ENCODE measurements at places on chromosomes 7 and 10.
A peak's percentile ranks its signal among the peaks of the same experiment; 100 is the strongest.

- DNase-seq = no peak
Observed at GRCh38 chr7:43198599-43199090, 86.2 kb downstream of the HECW1 start.

GRCh38 chr10:96588616-96589419 is 2.0 kb upstream of the TM9SF3 start:
- DNase-seq = no peak

- DNase-seq = peak; percentile 63
Observed at GRCh38 chr7:118080947-118081346, 103.0 kb upstream of the LSM8 start.

GRCh38 chr10:125159932-125160855 is at the start of gene CTBP2:
TSS of gene CTBP2 (minus strand) at chr10:125160563.
- peak; percentile 81 for DNase-seq

GRCh38 chr10:115171392-115171960 is 78.3 kb downstream of the ATRNL1 start:
- no peak for DNase-seq

DNA sequence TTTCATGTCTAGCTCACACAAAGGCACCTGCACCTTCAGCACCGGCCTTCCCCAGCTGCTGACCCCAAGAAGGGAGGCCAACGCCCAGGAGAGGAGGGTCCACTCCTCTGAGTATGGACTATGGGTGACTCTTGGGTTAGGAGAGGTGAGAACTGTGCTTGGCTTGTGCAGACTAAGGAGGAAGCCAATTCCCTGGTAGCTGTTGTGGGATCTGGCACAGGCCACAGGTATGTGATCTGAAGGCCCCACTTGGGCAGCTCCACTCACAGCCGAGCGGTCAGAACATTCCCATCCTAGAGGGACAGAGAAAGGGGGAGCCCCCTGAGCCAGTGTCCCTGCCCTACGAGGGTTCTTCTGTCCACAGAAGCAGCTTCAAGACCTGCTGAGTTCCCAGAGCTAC is 52.8 kb upstream of the FIGNL1 start:
- no peak for DNase-seq

DNA sequence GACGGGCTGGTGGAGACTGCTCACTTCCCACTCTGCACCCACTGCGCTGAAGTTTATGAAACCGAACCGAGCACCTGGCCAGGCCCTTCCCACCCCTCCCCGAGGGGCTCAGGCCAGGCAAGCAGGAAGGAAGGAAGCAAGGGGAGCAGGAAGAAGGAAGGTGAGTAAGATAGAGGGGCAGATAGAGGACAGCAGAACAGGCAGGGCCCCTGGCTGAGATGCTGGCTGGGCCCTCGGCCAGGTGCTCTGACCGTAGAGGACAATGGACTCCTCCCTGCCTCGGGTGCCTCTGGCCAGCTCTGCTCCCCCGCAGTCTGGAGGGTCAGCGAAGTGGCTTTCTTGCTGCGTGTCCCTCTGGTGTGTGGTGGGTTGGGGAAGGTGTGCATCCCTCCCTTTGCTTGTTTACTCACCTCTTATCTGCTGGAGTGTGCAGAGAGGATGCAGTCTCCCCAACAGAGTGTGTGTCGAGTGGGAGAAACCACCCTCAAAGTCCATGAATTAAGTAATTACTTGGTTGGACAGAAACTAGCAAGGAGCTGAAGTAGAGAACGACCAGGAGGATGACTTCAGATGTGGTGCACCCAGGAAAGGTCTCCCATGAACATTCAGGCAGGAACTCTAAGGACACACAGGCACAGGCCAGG is 82.8 kb upstream of the PPP2R2D start:
- no peak for DNase-seq

DNA sequence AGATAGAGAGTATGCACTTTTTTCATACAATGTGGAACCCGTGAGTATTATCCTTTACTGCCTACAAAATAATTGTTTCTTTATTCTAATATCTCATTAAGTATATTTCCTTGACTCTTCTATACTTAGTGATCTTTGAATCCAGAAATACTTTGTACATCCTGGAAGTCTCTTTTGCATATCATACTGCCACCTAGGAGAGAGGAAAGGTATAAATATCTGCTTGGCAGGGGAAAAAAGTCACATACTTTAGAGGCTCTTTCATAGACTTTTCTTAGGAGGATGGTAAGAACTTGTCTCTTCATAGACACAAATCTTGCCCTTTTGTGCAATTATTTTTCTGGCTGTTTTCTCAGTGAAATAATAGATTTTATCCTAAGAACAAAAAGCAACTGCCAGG is 436.0 kb downstream of the PAXIP1 start:
- no peak for DNase-seq

DNA sequence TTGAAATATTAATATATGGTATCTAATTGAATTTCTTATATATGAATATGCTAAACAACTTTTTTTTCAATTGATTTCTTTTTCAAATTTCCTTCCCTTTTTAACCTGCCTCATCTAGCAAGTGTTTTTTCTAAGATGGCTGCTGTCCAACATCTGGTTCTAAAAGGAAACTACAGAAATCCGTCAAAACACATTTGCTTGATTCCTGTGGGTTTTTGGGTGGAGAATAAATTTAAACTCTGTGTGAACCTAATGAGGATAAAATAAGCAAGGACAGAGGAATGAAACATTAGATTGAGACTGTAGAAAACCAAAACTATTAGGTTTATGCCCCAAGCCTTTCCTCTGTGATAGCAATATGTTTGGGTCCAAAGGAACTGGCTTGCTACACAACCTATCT is 75.5 kb upstream of the STARD3NL start:
- DNase-seq = no peak

DNA sequence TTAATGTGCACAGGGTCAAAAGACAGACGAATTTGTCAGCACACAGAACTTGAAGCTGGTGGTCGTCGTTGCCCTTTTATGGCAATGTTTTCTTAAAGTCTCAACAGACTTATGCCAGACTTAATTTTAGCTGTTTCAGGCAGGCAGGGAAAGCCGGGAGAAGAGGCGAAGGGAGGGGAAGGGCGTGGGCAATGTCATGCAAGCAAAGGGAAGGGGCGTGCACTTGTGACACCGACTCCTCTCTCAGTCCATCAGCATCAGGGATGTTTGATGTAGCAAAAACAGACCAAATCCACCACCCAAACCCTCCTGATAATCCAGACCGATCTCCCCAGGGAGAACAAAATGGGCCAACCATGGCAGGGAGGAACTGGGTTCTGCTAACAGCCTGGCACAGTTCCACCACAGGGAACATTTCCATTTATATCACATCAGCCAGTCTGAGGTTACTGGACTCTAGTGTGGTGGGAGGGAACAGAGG is 118.1 kb upstream of the RHEB start:
- DNase-seq = no peak

DNA sequence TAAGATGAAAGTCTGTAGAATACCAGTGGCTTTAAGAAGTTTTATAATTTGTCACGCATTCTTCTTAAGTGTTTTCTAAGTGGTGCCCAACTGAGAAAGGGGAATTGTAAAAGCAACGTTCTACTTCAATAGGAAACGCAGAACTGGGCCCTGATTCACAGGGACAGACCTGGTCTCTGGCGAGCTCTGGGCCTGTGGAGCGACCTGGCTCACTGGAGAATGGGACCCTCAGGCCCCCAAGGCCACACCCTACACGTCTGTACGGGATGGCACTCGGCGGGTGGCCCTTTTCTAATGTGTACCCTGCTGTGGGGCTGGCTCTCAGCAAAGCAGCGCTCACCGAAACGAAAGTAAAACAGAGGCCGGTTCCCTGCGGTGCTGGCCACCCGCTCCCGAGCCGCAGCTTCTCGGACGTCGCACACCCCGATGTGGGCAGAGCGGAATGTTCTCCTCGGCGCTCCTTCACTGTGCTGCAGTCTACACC is 205.0 kb downstream of the DIP2C start:
- DNase-seq = peak; percentile 45

GRCh38 chr10:121961456-121961855 is 13.6 kb downstream of the NSMCE4A start:
- DNase-seq = no peak

- DNase-seq = no peak
Observed at GRCh38 chr7:14892961-14893360, 9.6 kb downstream of the DGKB start.

- DNase-seq = no peak
Observed at GRCh38 chr7:79282882-79283602, 170.4 kb downstream of the MAGI2 start.

- DNase-seq = no peak
Observed at GRCh38 chr10:3902054-3902808, 117.2 kb upstream of the KLF6 start.

DNA sequence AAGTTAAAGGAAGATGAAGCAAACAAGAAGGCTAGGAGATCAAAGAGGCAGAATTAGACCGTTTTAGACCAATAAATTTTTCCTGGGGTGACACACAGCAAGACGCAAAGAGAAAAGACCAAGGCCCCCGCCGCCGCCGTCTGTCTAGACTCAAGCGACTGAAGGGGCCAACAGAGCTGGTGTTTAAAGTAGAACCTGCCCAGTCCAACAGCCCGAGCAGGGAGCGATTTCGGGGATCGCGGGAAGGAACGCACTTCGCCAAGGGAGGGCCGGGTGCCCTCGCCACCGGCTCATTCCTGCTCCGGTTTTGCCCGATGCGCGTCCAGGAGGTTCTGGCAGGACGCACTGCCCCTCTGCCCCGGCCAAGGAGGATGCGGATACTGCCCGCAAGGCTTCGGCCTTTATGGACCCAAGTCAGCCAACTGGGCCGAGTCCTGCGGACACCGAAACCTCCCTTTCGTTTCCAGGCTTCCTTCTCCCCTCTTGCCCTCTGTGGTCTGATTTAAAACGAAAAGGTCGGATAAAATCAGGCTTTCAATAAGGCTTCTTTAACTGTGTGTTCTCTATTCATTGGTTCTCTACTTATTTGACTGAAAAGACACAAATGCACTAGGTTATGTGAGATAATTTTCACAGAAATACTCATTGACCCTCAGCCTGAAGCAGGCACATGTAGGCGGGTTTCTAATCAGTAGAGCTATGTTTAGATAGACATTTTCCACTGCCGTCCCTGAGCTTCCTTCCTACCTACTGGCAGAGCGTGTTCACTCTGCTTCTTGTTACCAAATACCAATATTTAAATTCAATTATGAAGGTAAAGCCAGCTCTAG is 2.2 kb upstream of the HOXA7 start:
- DNase-seq = peak; percentile 48

GRCh38 chr10:12750526-12751201 is 250.8 kb downstream of the CCDC3 start:
- no peak for DNase-seq

DNA sequence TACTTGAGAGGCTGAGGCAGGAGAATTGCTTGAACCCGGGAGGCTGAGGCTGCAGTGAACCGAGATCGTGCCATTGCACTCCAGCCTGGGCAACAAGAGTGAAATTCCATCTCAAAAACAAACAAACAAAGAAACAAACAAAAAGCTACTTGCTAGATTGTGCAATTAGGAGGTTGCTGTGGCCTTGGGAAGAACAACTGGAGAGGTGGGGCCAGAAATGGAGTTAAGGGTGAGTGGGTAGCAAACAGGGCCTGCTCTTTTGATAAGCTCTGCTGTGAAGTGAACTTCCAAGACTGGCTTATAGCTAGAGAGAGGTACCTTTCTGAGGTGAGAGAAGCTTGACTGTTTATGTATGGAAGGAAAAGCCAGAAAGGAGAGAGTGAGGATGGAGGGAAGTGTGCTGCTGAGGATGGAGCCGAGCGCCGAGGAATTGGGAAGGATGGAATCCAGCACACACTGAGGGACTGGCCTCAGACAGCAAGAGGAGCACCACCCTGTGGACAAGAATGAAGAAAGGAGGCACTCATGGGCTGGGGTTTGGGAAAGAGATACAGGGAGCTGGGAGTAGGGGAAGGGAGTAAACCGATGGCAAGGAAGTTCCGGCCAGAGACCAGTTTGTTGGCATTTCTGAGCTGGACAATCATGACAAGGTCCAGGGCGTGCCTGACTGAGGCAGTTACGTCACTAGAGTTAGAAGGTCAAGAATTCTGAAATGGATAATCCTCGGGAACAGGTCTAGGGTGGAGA is 7.0 kb upstream of the RPEL1 start:
- peak; percentile 89 for DNase-seq

DNA sequence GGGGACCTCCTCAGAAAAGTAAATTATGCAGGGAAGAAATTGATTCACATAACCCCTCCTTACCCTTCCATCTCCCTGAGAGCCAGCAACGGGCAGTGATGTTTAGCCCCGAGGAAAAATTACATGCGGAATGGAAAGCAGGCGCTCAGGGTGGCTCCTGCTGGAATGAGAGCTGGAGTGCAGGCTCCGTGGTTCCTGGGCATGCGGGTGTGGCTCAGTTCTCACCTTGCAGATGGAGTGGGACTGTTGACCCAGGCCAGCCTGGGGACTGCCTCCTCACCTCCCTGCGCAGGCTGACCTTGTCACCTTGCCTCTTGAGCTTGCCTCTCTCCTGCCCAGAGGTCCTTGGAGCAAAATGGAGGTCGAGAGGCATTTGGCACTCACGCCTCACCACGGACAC is 83.3 kb upstream of the PPIF start:
- peak; percentile 67 for DNase-seq

GRCh38 chr7:30910411-30911073 is 1.1 kb upstream of the AQP1 start:
- DNase-seq = no peak

- no peak for DNase-seq
Observed at GRCh38 chr10:11842411-11842810, 19.3 kb downstream of the PROSER2 start.

GRCh38 chr7:141693082-141693481 is 8.9 kb downstream of the DENND11 start:
- no peak for DNase-seq

DNA sequence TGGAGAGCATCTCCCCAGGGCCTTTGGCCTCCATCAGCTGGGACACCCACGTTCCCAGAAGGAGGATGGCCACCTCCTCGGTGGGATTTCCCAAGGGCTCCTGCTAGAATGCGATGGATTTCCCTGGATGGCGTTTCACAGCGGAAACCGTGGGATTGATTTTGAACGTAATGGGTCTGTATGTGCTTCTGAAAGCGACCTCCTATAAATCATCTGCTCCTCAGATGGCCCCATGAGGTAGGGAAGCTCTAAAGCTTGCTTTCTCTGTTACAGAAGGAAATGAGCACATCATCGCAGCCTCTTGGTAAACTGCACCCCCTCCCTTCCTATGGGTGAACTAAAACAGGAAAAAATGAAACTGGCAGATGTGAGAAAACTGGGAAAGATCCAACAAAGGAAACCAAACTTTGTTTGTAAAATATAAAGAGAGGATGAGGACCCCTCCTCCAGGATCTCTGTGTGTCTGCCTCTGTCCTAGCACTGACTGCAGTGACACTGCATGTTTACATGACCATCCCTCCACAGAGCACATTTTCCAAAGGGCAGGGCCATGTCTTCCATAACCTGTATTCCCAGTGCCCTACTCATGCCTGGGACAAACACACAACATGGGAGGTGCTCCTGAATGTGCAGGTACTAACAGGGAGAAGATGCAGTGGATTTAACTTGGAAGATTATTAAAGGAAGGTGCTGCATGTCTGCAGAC is 57.6 kb downstream of the LYZL1 start:
- no peak for DNase-seq

DNA sequence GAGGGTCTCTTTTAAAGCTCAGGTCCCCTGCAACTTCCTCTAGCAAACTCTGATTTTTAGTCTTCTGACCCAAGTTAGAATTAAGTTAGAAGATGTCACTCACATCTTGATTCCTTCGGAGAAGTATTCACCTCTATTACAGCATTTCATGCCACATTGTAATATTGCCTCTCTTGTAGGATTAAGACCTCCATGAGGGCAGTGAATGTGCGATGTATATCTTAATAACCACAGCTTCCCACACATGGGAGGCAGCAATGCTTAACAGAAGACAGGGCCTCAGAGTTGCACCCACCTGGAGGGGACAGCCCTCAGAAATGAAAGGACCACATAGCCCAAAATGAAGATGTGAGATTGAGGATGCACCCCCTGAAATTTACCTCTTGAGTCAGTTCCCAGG is 270.3 kb downstream of the HTR7 start:
- no peak for DNase-seq

All from islet precursor cell (in vitro differentiated cells).